ENCODE measurements at places on chromosomes 13 and 19. TPM values are rescaled to one million over a fixed set of nuclear protein-coding genes. Genes with fewer than 3 reads are reported as not detected.

GRCh38 chr19:4908781-4909155, 533 bp upstream of the UHRF1 start:
- no peak for DNase-seq
- H3K27me3 ChIP-seq = no peaks in the 10 kb centered on the region
- no peak overlapping the region for H3K27ac ChIP-seq

DNA sequence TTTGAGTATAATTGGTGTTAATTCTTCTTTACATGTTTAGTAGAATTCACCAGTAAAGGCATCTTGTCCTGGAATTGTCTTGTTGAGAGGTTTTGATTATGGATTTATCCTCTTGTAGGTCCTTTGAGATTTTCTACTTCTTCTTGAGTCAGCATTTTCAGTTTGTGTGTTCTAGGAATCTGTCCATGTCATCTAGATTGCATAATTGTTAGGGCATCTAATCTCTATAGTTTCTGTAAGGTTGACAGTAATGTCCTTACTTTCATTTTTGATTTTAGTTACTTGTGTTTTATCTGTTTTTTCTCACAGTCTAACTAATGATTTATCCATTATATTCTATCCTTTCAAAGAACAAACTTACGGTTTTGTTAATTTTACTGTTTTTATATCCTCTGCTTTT, 492.0 kb downstream of the FGF9 start:
- no peak overlapping the region for H3K4me3 ChIP-seq
- no peaks in the 10 kb centered on the region for H3K27me3 ChIP-seq
- no peak overlapping the region for H3K27ac ChIP-seq
- no peak for DNase-seq
- H3K36me3 ChIP-seq = no peaks in the 10 kb centered on the region
- H3K4me1 ChIP-seq = no peaks in the 10 kb centered on the region

DNA sequence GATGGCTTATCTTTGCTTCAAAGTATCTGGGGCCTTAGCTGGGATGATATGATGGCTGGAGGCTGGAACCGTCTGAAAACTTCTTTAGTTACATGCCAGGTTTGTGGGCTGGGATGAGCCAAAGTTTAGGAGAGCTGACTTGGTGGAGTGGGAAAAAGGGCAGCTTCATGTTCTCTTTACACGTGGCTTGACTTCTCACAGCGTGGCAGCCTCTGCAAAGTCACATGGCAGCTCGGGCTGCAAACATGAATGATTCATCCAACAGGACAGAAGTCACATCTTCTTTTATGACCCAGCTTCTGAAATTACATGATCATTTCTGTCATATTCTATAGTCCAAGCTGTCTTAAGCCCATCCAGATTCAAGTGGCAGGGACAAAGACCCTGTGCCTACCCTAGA, 176.0 kb downstream of the OLFM4 start:
- no peak overlapping the region for H3K27ac ChIP-seq
- no peaks in the 10 kb centered on the region for H3K27me3 ChIP-seq
- H3K4me3 ChIP-seq = no peak overlapping the region
- no peaks in the 10 kb centered on the region for H3K4me1 ChIP-seq
- no peaks in the 10 kb centered on the region for H3K36me3 ChIP-seq

DNA sequence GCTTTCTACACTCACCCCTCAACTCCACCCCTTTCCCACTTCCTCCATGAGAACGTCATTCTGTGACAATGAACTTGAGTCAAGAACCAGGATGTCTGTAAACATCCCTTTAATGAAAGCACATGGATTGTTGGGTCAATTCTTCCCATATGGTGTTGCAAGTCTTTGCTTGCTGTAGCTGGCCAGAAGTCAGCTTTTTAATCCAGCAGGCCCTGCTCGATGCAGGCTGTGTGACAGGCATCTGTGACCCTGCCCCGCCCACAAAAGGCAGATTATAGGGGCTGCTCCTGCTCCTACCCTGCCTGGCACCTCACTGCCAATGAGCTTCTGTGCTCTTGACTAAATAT, 78.0 kb downstream of the STARD13 start:
- no peak for DNase-seq
- peaks cover 27% of the 10 kb centered on the region for H3K4me1 ChIP-seq
- H3K4me3 ChIP-seq = no peak overlapping the region
- H3K27ac ChIP-seq = no peak overlapping the region

GRCh38 chr13:112822851-112823250, 133.0 kb downstream of the ATP11A start:
- no peak overlapping the region for H3K27ac ChIP-seq
- no peaks in the 10 kb centered on the region for H3K4me1 ChIP-seq
- no peak for DNase-seq
- H3K36me3 ChIP-seq = peaks cover 10% of the 10 kb centered on the region

DNA sequence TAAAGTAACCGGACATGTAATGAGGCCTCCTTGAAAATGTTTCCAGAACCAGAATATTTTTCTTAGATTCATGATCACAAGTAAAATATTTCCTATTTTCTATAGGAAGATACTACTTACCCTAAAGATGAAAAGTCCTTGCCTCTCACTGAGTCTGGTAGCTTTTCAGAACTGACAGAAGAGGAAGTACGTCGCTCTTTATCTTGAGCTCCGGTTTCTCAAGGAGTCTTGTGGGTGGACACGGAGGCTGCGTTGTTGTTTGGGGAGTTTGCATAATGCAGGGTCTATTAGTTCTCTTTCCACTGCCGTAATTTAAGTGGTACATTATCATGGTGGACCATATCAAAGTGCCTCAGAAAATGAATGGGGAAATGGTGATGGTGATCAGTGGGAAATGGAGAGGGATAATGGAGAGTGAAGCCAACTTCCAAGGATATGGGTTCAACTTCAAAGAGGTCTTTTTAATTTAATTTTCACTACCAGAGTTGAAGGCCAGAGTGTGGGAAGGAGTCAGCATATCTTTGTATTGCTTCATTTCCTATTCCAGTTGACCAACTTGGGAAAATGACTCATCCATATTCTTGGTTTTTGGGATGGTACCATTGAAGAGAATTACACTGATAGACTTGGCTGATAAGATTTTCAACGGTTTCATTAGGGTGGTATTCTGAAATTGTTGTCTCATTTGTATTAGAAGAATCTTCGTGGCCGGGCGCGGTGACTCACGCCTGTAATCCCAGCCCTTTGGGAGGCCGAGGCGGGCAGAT, 23.4 kb downstream of the MBD3L2B start:
- H3K4me1 ChIP-seq = no peaks in the 10 kb centered on the region
- H3K4me3 ChIP-seq = no peak overlapping the region
- H3K36me3 ChIP-seq = no peaks in the 10 kb centered on the region
- H3K27ac ChIP-seq = no peak overlapping the region
- no peak for DNase-seq

Gene HTR2A
- total RNA-seq = not detected

All from Calu3 (cell line).